ENCODE measurements at places on chromosomes 4 and X. TPM values are rescaled to one million over a fixed set of nuclear protein-coding genes. Genes with fewer than 3 reads are reported as not detected.

The XAGE5 gene
- total RNA-seq, result not detected

The LIN54 gene
- 13.6 TPM for total RNA-seq

The GAB3 gene
- total RNA-seq, result 10.9 TPM

The TLR10 gene
- 0.81 TPM for total RNA-seq

The VCX gene
- not detected for total RNA-seq

- no peak overlapping the region for H3K27ac ChIP-seq
- no peaks in the 10 kb centered on the region for H3K36me3 ChIP-seq
- no peaks in the 10 kb centered on the region for H3K27me3 ChIP-seq
- DNase-seq, result no peak
- H3K4me3 ChIP-seq, result no peak overlapping the region
Observed at GRCh38 chr4:72111863-72112262, 80.1 kb downstream of the NPFFR2 start.

The FAM47A gene
- not detected for total RNA-seq

GRCh38 chrX:17047224-17047623 is 100.8 kb downstream of the REPS2 start:
- H3K27ac ChIP-seq, result no peak overlapping the region
- H3K27me3 ChIP-seq, result no peaks in the 10 kb centered on the region
- no peaks in the 10 kb centered on the region for H3K4me1 ChIP-seq
- no peak overlapping the region for H3K4me3 ChIP-seq
- no peak for DNase-seq

- no peak for DNase-seq
- H3K27me3 ChIP-seq, result no peaks in the 10 kb centered on the region
- H3K4me1 ChIP-seq, result peaks cover 5% of the 10 kb centered on the region
- H3K36me3 ChIP-seq, result no peaks in the 10 kb centered on the region
- H3K4me3 ChIP-seq, result peak overlapping the region; percentile 83
Observed at GRCh38 chr4:168630445-168631187, 133.8 kb downstream of the PALLD start.

DNA sequence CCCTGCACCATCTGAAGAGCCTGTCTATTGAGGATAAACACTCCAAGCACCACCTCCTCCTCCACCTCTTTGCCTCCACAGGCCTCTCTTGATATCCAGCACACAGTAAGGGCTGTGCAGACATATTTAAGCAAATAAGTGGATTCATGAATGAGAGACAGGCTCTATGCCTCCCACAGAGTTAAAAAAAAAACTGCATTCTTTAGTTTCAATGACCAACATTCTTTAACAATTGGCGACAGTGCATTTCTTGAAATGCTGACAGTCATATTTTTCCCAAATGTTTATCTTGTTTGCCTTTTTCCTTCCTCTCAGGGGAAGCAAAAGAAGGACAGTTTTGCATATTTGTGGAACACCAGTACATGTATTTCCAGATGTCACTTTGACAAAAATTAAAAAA is 38.6 kb downstream of the MXRA5 start:
- no peaks in the 10 kb centered on the region for H3K27me3 ChIP-seq
- no peak overlapping the region for H3K4me3 ChIP-seq
- no peaks in the 10 kb centered on the region for H3K36me3 ChIP-seq
- H3K4me1 ChIP-seq, result no peaks in the 10 kb centered on the region

GRCh38 chr4:24274381-24274941 is 309.9 kb downstream of the DHX15 start:
- H3K4me3 ChIP-seq, result no peak overlapping the region
- no peaks in the 10 kb centered on the region for H3K4me1 ChIP-seq
- H3K36me3 ChIP-seq, result no peaks in the 10 kb centered on the region
- DNase-seq, result no peak
- no peak overlapping the region for H3K27ac ChIP-seq

- DNase-seq, result no peak
- peaks cover 21% of the 10 kb centered on the region for H3K4me1 ChIP-seq
- H3K27ac ChIP-seq, result no peak overlapping the region
- H3K4me3 ChIP-seq, result peak overlapping the region; percentile 37
Observed at GRCh38 chr4:70741867-70742658, 20.3 kb downstream of the RUFY3 start.

The PHKA1 gene
- 12.5 TPM for total RNA-seq

DNA sequence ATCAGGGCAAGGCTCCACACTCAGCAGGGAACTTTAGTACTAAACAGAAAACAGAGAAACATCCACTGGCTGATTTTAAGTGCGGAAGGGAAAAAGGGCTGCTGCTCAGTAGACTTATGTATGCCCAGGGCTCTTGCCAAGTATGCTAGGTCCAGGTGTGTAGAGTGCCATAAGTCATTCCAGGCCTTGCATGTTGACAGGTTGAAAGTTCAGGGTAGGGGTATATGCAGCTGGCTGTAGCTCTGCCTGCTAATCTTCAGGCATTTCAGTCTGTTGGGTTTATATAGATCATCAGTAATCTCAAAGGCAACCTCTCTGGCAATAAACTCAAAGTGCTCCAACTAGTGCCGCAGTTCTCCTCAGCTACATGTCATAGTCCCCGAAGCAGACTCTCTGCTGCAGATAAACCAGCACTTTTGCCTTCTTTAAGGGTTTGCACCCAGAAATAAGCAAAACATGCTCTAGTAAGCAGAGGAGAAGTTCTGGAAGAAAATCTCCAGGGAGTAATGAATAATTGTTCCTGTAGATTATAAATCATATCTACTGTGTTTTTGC is 134.9 kb upstream of the GRIA3 start:
- no peaks in the 10 kb centered on the region for H3K36me3 ChIP-seq
- no peaks in the 10 kb centered on the region for H3K4me1 ChIP-seq
- H3K27me3 ChIP-seq, result no peaks in the 10 kb centered on the region
- DNase-seq, result no peak

The STARD8 gene
- 19.8 TPM for total RNA-seq

DNA sequence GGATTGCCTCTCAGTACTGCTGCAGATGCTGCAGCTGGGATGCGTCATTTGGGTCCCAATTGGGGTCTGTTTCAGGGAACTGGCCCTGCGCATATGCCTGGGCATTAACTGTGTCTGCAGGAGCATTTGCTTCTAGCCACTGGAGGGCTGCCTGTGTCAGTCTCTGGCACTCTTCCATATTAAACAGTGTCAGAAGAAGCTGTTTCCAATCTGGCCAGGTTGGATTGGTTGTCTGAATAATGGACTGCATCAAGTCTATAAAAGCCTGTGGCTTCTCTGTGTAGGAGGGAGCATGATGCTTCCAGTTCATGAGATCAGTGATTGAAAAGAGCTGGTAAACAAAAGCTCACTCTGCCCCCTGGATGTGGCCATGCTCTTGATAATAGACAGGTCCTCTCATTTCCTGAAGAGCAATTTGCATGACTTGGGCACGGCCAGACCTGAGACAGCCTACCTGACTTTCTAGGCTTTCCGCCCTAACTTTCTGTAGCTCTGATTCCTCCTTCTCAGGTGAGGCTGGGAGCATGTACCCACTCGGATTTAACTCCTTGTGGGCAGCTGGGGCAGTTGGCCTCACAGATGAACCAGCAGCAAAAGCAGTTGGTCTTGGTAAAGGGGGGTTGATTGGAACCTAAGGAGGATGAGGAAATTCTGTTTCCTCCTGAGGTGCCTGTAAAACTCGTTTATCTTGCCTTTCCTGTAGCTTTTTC is 29.2 kb downstream of the SULT1E1 start:
- H3K36me3 ChIP-seq, result no peaks in the 10 kb centered on the region
- no peak overlapping the region for H3K4me3 ChIP-seq
- DNase-seq, result no peak

GRCh38 chrX:125710403-125711062 is 390.9 kb downstream of the TEX13C start:
- H3K27me3 ChIP-seq, result no peaks in the 10 kb centered on the region
- H3K4me3 ChIP-seq, result no peak overlapping the region
- DNase-seq, result no peak
- no peaks in the 10 kb centered on the region for H3K4me1 ChIP-seq

The ARMCX2 gene
- total RNA-seq, result 36.0 TPM

DNA sequence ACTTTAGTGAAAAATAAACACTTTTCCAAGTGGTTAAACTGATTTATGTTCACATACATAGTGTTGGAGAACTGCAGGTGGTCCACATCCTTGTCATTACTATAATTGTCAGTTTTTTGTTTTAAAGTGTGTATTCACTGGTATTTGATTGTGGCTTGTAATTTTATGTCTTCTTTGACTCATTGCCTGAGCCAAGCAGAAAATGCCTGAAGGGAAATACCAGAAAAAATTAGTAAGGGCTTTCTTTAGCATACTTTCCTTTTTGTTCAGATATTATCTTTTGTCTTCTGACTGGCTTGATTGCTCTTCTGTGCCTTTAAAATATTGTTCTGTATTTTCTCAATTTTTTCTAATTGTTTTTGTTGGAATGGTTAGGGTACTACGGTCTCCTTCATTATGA is 981.3 kb downstream of the C4orf33 start:
- no peak overlapping the region for H3K27ac ChIP-seq
- no peak overlapping the region for H3K4me3 ChIP-seq
- H3K27me3 ChIP-seq, result no peaks in the 10 kb centered on the region

The BEND2 gene
- total RNA-seq, result not detected

DNA sequence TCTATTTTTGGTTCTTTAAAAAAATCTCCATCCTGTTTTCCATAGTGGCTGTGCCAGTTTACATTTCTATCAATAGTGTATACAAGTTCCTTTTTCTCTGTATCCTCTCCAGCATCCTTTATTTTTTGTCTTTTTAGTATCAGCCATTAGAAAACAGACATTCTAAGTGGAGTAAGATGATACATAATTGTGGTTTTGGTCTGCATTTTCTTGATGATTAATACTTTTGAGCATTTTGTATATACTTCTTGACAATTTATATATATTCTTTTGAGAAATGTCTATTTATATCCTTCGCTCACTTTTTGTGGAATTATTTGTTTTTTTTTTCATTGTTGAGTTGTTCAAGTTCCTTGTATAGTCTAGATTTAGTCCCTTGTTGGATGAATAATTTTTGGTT is 382.2 kb upstream of the SPOCK3 start:
- no peak overlapping the region for H3K4me3 ChIP-seq
- DNase-seq, result no peak
- H3K27ac ChIP-seq, result no peak overlapping the region
- no peaks in the 10 kb centered on the region for H3K27me3 ChIP-seq
- no peaks in the 10 kb centered on the region for H3K36me3 ChIP-seq

GRCh38 chr4:155757745-155758265 is 1.0 kb upstream of the GUCY1B1 start:
- H3K27me3 ChIP-seq, result no peaks in the 10 kb centered on the region
- H3K36me3 ChIP-seq, result no peaks in the 10 kb centered on the region
- peaks cover 16% of the 10 kb centered on the region for H3K4me1 ChIP-seq
- H3K4me3 ChIP-seq, result no peak overlapping the region

DNA sequence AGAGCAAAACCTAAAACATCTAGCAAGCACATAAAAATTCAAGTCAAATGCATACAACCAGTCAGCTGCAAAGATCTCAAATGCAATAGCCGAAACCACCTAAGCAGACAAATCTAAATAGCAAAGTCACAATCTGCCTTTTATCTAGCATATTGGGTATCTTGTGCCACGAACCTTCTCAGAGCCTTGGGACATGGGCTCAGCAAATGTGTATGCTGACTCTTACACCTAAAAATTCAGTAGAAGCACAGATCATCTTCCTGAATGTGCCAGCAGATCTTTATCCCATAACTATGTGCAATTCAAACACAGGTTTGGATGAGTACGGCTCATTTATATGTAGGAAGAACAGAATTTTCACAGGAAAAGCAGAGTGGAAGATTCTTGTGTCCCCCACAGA is 492.1 kb downstream of the INPP4B start:
- peaks cover 23% of the 10 kb centered on the region for H3K4me1 ChIP-seq
- H3K4me3 ChIP-seq, result no peak overlapping the region
- no peak for DNase-seq

The CPLX1 gene
- 0.85 TPM for total RNA-seq

DNA sequence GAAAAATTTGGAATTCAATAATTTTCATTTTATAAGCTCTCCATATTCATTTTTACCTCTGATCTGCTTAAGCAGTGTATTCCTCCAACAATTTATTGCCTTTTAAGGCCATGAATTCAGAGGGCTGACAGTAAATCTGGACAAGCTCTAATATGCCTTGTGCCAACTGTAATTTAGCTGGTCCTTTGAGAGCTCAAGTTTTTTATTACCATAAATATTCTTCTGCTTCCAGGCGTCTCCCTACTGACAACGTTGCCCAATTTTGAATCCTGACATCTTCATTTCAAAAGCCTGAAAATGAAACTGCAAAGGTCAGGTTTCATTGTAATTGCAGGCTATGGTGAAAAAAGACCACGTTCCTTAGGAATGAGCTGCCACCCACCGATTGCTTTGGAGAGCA is 95.8 kb upstream of the GEMIN8 start:
- no peaks in the 10 kb centered on the region for H3K36me3 ChIP-seq
- no peaks in the 10 kb centered on the region for H3K4me1 ChIP-seq
- H3K27ac ChIP-seq, result no peak overlapping the region
- no peaks in the 10 kb centered on the region for H3K27me3 ChIP-seq
- no peak for DNase-seq

- H3K27me3 ChIP-seq, result no peaks in the 10 kb centered on the region
- H3K4me3 ChIP-seq, result peak overlapping the region; percentile 48
Observed at GRCh38 chr4:8144359-8144758, 14.3 kb downstream of the ABLIM2 start.

- no peaks in the 10 kb centered on the region for H3K27me3 ChIP-seq
- H3K36me3 ChIP-seq, result no peaks in the 10 kb centered on the region
- DNase-seq, result no peak
- no peak overlapping the region for H3K4me3 ChIP-seq
- no peaks in the 10 kb centered on the region for H3K4me1 ChIP-seq
Observed at GRCh38 chr4:14264437-14264836, 636.9 kb upstream of the BOD1L1 start.

DNA sequence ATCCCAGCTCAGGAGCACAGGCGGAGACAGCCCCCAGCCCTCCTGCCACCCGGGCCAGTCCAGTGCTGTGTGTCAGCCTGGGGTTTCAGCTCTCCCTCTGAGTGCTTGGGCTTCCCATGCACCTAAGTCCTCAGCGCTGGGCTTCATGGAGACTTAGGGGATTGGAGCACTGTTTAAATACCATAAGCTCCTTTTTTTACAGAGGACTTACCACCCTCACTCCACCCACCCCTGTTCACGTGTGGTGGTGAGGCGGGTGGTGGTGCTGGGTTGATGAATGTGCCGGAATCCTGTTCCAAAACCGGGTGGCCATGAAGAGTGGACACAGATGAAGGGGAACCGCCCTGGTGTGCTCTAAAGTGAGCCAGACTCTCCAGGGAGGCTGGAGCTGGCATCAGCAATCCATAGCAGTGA is 66.9 kb downstream of the PSAPL1 start:
- no peak overlapping the region for H3K4me3 ChIP-seq
- DNase-seq, result no peak
- H3K4me1 ChIP-seq, result peaks cover 15% of the 10 kb centered on the region
- no peaks in the 10 kb centered on the region for H3K36me3 ChIP-seq

GRCh38 chr4:36332023-36332781 is 50.8 kb downstream of the DTHD1 start:
- no peak overlapping the region for H3K27ac ChIP-seq
- no peak for DNase-seq
- H3K27me3 ChIP-seq, result no peaks in the 10 kb centered on the region
- no peak overlapping the region for H3K4me3 ChIP-seq
- H3K36me3 ChIP-seq, result no peaks in the 10 kb centered on the region
- no peaks in the 10 kb centered on the region for H3K4me1 ChIP-seq

All from thoracic aorta (tissue), 2 donors.